ENCODE measurements at places on chromosomes 11 and 22. TPM values are rescaled to one million over a fixed set of nuclear protein-coding genes. Genes with fewer than 3 reads are reported as not detected.

The TMEM132A gene
- total RNA-seq, result 60.7 TPM

The DNAL4 gene
- 33.9 TPM for total RNA-seq

The OR52L1 gene
- total RNA-seq, result not detected

The PAMR1 gene
- total RNA-seq, result 57.6 TPM

GRCh38 chr11:86469491-86470388, 95.1 kb downstream of the CCDC81 start:
- H3K36me3 ChIP-seq, result no peaks in the 10 kb centered on the region
- DNase-seq, result no peak
- H3K27ac ChIP-seq, result no peak overlapping the region
- H3K27me3 ChIP-seq, result no peaks in the 10 kb centered on the region
- peaks cover 12% of the 10 kb centered on the region for H3K4me1 ChIP-seq
- no peak overlapping the region for H3K4me3 ChIP-seq

- DNase-seq, result no peak
- no peak overlapping the region for H3K4me3 ChIP-seq
- no peak overlapping the region for H3K27ac ChIP-seq
- H3K36me3 ChIP-seq, result peaks cover 63% of the 10 kb centered on the region
- H3K4me1 ChIP-seq, result peaks cover 36% of the 10 kb centered on the region
These were observed 23.7 kb downstream of the SNU13 start for GRCh38 chr22:41664951-41665350.

DNA sequence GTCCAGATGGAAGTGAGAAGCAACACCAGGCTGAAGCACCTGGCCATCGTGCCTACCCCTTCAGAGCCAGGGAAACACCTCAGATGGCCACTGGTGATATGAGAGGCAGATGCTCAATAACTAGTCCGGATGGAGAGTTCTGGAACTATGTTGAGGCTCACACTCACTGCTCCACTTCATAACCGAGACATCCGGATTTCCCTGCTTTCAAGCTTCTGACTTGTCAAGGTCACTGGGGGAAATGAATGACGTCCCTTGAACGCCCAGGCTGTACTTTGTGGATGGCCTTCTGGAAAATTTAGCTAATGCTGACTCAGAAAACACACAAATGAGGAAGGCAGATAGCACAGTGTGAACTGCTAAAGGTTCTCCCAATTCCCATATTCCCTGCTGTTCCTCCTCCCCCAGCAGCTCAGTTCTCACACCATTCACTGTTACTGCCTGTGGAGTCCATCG, at the start of gene LYVE1:
Gene LYVE1, minus strand, starts transcription at position 180 of the 456 bp plus-strand sequence. Its CDS starts 133 bp downstream, at position 47.
- DNase-seq, result no peak
- H3K4me1 ChIP-seq, result no peaks in the 10 kb centered on the region
- no peaks in the 10 kb centered on the region for H3K27me3 ChIP-seq
- no peak within 1 kb of the TSS for H3K27ac ChIP-seq
- H3K36me3 ChIP-seq, result no peaks in the 10 kb centered on the region
- no peak within 1 kb of the TSS for H3K4me3 ChIP-seq

- no peak for DNase-seq
- no peak overlapping the region for H3K4me3 ChIP-seq
- no peaks in the 10 kb centered on the region for H3K36me3 ChIP-seq
- H3K4me1 ChIP-seq, result peaks cover 10% of the 10 kb centered on the region
- H3K27me3 ChIP-seq, result no peaks in the 10 kb centered on the region
- no peak overlapping the region for H3K27ac ChIP-seq
These were observed 67.9 kb downstream of the MCM5 start for GRCh38 chr22:35467681-35468434.

- H3K4me1 ChIP-seq, result peaks cover 6% of the 10 kb centered on the region
- H3K36me3 ChIP-seq, result no peaks in the 10 kb centered on the region
- no peak within 1 kb of the TSS for H3K27ac ChIP-seq
- no peak for DNase-seq
These were observed at the start of gene APOBEC3H for GRCh38 chr22:39097098-39098020. Gene APOBEC3H, plus strand, starts transcription at chr22:39097244. Its CDS starts 3,035 bp downstream, at chr22:39100279.

- no peaks in the 10 kb centered on the region for H3K4me1 ChIP-seq
- peaks cover 56% of the 10 kb centered on the region for H3K36me3 ChIP-seq
- H3K4me3 ChIP-seq, result no peak overlapping the region
- no peak overlapping the region for H3K27ac ChIP-seq
These were observed 5.7 kb downstream of the CHRNA10 start for GRCh38 chr11:3665336-3666022.

GRCh38 chr22:39717099-39717498, 146.5 kb downstream of the CACNA1I start:
- no peak overlapping the region for H3K27ac ChIP-seq
- H3K36me3 ChIP-seq, result no peaks in the 10 kb centered on the region
- H3K4me1 ChIP-seq, result no peaks in the 10 kb centered on the region
- no peak for DNase-seq

GRCh38 chr11:120245434-120245833, 5.5 kb downstream of the POU2F3 start:
- H3K36me3 ChIP-seq, result no peaks in the 10 kb centered on the region
- H3K27me3 ChIP-seq, result no peaks in the 10 kb centered on the region
- H3K4me3 ChIP-seq, result no peak overlapping the region
- no peak overlapping the region for H3K27ac ChIP-seq
- peaks cover 10% of the 10 kb centered on the region for H3K4me1 ChIP-seq
- DNase-seq, result no peak

GRCh38 chr11:128187835-128188234, 399.5 kb downstream of the ETS1 start:
- no peak overlapping the region for H3K4me3 ChIP-seq
- no peaks in the 10 kb centered on the region for H3K4me1 ChIP-seq
- H3K27me3 ChIP-seq, result no peaks in the 10 kb centered on the region
- no peaks in the 10 kb centered on the region for H3K36me3 ChIP-seq
- H3K27ac ChIP-seq, result no peak overlapping the region

DNA sequence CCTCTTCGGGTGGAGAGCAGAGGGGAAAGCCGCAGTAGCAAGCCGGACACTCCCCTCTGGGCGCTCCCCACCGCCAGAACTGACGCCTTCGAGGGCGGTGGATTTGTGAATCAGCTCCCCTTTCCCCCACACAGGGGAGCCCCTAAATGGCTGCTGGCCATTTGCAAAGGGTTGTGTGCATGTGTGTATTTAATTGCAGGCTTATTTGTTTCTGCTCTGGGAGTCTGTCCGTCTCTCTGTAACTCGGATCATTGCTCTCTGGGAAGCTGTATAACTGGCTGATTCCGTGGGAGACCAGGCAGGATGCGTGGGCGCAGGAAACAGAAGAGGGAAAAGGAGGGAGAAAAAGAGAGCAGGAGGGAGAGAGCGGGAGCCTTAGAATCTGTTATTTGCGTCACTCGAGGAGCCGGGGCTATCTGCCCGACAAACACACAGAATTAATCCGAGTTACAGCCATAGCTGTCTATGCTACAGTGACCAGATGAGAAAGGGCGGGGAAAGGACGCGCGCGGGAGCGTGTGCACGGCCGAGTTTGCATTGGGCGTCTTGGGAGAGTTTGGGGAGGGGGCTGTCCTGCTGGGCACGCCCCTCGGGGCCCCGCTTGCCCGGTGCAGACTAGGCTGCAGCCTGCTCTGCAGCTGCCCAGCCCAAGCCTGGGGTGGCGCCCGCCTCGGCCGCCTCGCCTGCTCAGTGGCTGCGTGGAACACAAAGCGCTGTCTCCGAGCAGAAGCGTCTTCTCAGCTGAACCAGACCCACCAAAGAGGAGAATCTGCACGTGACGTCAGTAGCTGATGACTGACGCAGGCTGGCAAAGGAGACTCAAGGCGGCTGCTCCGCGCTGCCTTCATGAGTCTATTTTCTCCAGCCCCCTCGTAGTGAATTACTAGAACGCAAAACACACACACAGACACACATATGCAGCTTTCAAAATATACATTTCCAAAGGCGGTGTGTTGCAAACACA, 105.3 kb upstream of the HSD17B12 start:
- H3K4me1 ChIP-seq, result peaks cover 19% of the 10 kb centered on the region
- H3K4me3 ChIP-seq, result no peak overlapping the region
- no peak overlapping the region for H3K27ac ChIP-seq
- peaks cover 81% of the 10 kb centered on the region for H3K27me3 ChIP-seq

DNA sequence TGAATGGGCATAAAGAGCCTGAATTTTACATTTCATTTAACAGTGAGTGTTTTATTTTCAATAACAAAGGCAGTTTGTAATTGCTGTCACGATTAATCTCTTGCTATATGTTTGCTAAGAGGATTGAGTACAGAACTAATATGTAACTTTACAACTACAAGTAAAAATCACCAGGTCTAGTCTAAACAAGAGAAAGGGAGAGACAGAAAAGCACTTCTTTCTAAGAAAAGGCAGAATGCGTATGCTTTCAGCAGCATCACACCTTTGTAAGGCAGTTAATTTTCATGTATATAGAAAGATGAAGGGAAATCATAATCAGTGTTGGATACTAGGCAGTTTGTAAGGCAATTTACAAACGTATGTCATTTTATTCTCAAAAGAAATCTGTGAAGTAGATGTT, 169.8 kb downstream of the NELL1 start:
- no peaks in the 10 kb centered on the region for H3K36me3 ChIP-seq
- no peaks in the 10 kb centered on the region for H3K4me1 ChIP-seq
- DNase-seq, result no peak
- no peak overlapping the region for H3K27ac ChIP-seq

DNA sequence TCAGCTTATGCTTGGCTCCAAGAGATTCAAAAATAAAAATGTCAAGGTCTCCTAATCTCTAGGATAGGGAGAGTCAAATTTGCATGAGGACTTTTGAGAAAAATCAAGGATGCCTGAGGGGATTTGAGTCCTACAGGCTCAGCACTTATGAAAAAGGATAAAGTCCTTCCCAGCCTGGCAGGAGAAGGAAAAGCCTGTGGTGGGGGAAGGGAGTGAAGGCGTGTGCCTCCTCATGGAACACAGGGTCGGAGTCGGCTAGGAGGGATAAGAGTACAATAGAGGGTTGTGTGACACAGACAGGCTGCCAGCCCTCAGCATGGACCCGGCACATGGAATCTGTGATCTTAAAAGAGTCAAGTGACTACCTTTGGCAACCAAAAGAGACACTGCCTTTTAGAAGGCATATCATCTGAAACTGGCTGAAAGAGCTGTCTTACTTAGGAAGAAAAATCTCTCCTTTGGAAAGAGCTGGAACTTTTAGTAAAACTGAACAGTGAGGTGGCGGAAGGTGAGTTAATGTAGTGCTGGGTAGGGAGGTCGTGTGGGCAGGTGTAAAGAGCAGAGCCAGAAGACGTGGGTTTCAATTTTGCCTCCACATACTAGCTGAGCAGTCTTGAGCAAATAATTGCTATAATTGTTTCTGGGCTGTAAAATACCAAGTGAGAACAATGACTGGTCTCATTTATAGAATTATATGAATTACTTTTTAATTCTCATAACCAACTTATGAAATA, 58.8 kb upstream of the RDX start:
- no peak overlapping the region for H3K4me3 ChIP-seq
- DNase-seq, result no peak
- peak overlapping the region; percentile 31 for H3K27ac ChIP-seq
- H3K27me3 ChIP-seq, result no peaks in the 10 kb centered on the region
- H3K4me1 ChIP-seq, result peaks cover 57% of the 10 kb centered on the region

DNA sequence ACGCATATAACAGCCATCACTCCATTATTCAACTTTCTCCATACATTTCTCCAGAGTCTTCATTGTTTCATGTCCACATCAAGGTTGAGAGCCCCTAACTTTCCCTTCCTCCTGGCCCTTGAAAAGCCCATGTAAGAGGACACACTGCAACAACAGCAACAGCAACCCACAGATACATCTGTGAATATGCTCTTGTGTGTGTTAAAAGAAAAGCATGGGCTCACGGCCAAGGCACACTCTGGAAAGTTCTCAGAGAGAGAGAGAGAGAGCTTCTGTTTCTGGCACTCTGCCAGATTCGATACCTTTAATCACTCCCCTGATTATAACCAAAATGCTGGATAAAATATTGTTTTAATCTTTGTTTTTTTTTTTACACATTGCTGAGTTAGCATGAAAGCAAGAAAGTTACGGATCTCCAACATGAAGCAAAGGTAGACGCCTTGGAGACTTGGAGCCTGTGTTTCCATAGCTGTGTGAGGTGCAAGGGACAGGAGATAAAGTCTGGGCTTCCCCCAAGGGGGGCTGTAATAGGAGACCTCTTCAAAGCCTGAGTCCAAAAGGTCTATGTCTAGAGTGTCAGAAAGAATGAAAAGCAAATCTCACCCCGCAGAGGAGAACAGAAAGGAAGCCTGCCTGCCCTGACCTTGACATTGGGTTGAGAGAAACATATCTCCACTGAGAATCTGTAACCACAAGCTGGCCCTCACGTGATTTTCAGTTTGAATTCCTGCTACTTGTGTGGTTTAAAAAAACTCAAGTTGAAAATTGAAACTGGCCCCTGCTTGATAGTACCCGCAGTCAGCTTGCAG, 33.7 kb upstream of the MPPED1 start:
- DNase-seq, result peak; percentile 18
- H3K36me3 ChIP-seq, result no peaks in the 10 kb centered on the region
- no peak overlapping the region for H3K4me3 ChIP-seq
- peaks cover 10% of the 10 kb centered on the region for H3K4me1 ChIP-seq
- H3K27ac ChIP-seq, result no peak overlapping the region
- H3K27me3 ChIP-seq, result peaks cover 15% of the 10 kb centered on the region

DNA sequence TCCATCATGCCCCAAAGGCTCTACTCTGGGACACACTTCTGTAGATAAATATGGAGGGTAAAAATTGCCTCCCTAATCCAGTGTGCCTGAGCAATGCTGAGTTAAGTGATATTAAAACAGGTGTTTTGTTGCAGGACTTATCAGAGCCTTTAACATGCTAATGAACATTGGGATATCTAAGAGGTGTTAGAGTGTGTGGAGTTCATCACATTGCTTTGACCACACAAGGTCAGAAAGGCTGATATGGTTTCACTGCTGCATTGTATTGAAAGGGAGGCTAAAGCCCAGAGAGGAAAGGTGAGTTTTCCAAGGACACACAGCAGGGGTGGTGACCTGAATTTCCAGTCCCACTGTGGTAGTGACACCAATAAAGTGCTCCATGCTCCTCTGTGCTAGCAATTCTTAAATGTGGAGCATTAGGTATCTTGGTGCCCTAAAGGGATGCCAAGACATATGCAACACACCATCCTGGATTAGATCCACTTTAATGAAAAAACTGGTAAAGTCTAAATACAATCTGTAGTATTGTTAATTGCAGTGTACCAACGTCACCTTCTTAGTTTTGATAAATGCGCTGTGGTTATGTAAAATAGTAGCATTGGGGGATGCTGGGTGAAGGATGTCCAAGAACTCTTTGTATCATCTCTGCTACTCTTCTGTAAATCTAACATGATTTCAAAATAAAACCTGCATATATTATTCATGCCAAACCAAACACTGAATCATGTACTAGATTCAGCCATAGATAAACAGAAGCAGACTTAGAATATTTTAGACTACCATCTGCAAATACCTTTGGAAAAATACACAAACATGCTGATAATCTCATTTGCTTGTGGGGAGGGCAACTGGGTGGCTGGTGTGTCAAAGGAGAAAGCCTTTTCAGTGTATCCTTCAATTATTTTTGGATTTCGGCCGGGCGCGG, 45.8 kb downstream of the MIAT start:
- H3K4me3 ChIP-seq, result no peak overlapping the region
- H3K27me3 ChIP-seq, result no peaks in the 10 kb centered on the region
- no peak overlapping the region for H3K27ac ChIP-seq
- peaks cover 18% of the 10 kb centered on the region for H3K36me3 ChIP-seq
- H3K4me1 ChIP-seq, result peaks cover 20% of the 10 kb centered on the region

Data from SJSA1 (cell line).